ENCODE measurements at places on chromosomes 6 and 20. TPM values are rescaled to one million over a fixed set of nuclear protein-coding genes. Genes with fewer than 3 reads are reported as not detected.

ZNF334 gene
- not detected for total RNA-seq

STXBP5 gene
- 47.4 TPM for total RNA-seq

GRCh38 chr6:105192707-105193465 is 13.1 kb upstream of the POPDC3 start:
- DNase-seq: no peak

DNA sequence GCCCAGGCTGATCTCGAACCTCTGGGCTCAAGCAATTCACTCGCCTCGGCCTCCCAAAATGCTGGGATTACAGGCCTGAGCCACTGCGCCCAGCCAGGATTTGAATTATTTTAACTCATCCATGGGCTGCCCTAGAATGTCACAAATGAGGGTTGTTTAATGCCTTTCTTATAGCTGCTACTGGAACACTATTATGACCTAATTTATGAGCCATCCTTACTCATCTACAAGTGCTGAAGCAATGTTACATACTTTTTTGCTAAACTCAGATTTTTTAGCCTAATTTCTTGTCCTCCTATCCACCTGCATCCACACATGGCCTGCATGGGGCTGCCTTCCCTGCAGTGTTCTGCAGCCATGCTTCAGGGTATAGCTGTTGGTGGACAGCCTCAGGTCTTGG is 59.9 kb downstream of the RTN4IP1 start:
- no peak for DNase-seq

DNA sequence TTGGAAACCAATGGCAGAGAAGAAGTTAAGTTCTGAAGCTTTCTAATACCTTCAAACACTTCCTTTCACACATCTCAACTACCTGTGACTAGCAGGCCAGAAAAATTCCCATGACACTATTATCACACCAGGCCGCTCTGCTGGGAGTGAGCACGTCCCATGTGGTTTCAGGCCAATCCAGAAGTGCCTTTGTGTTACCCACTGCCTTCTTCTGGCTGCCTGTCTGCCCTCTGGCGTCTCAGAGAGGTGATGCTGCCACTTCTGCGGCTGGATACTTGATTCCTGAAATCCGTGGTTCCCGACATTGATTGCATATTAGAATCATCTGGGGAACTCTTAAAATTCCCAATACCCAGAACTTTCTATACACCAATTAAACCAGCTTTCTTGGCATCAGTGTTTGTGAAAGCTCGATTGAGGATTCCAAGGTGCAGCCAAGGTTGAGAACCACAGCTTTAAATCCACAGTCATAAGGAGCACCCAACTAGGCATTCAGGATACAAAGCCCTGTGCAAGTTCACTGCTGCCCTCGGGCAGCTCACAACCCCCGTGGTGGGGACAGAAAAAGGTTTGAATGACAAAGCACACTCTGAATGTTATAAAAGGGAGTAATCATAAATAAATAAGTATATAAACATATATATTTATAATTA is 65.6 kb downstream of the STMND1 start:
- no peak for DNase-seq

DNA sequence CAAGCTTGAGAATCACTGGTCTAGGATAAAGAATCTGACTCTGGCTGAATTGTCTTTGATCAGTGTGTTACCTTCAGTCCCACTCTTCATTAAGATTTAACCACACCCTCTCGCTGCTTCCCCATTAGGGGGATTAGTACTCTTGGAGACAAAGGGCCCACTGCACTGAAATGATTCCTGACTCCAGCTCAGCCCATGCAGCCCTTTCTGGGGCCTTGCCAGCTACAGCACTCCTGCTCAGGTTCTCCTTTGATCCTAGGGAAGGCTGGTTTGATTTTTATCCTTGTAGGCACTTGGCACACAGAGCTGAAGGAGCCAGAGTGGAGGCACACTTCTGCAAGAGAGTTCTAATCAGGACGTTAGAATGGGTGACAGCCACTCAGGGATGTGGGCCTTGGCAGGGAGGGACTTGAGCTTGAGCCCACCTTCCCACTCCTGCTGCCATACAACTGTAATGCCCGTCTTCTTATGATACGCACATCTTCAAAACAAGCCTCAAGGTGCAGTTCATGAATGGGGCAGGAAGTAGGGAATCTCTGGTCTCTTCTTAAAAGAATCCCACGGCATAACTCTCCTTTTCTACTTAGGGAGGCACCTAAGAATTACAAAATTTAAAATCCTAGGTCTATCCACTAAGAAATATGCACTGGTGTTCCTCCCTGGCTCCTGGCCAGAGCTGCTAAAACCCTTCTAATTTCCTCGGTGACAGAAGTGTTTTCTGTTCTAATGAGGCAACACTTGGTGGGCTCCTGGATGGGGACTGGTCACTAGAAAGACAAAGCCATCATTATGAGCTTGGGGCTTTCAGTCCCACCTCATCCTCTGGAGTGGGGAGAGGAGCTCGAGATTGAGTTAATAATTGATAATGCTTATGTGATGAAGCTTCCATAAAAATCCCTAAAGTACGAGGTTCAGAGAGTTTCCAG is 1.5 kb upstream of the SLA2 start:
- DNase-seq: no peak

DNA sequence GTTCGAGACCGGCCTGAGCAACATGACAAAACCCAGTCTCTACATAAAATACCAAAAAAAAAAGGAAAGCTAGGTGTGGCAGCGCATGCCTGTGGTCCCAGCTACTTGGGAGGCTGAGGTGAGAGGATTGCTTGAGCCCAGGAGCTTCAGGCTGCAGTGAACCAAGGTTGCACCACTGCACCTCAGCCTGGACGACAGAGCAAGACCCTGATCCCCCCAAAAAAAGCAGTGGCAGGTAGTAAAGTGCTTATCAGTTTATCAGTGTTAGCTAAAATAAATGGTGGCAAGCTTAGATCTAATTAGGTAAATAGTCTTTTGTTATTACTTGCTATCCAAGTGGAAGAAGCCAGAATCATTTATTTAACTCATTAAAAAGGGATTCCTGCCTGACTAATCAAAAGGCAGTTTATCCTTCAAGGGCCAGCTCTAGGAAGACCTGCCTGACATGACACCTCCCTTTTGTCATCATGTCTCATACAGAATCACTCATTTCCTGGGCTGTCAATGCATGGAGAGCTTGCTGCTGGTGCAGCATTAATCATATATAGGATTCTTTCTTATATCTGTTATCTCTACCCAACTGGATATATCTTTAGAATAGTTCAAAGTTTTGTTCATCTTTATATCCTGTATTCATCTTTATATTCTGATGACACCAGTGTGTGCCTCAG is 9.6 kb downstream of the DSTN start:
- DNase-seq: no peak

GRCh38 chr20:60365882-60366281 is 407.7 kb downstream of the CDH26 start:
- no peak for DNase-seq

DNA sequence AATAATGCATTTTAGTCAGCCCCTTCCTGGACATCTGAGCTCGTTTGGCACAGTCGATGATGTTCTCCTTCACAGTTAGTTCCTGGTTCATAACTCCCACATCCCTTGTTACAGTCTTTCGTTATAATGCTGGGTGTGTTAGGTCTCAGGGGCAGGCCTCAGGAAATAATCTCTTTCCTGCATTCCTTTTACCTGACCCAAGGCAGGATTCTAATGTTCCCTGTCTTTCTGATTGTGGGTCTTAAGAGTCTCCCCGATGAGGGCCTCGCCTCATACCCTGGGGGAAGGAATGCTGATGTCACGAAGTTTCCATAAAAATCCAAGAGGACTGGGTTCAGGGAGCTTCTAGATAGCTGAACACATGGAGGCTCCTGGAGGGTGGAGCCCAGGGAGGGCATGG is 104.0 kb upstream of the CARMIL1 start:
- no peak for DNase-seq

DNA sequence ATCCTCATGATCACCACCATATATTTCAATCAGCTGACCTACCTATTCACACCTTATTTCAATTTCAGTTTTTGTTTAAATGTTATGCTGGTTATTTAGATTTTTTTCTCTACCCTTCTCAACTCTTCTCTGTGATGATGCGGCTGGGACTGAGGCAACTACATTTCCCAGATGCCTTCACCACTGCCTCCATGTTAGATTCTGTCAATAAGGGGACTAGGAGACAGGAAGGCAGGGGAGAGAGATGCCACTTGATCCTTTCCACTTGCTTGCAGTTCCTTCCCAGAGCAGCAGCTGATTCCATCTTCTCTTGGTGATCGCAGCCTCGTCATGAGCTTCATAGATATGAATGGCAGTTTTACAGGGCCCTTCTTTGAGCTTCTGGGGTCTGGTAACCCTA is 33.5 kb upstream of the POU3F2 start:
- DNase-seq: no peak

GRCh38 chr20:41452226-41452625 is 85.6 kb upstream of the EMILIN3 start:
- no peak for DNase-seq

DNA sequence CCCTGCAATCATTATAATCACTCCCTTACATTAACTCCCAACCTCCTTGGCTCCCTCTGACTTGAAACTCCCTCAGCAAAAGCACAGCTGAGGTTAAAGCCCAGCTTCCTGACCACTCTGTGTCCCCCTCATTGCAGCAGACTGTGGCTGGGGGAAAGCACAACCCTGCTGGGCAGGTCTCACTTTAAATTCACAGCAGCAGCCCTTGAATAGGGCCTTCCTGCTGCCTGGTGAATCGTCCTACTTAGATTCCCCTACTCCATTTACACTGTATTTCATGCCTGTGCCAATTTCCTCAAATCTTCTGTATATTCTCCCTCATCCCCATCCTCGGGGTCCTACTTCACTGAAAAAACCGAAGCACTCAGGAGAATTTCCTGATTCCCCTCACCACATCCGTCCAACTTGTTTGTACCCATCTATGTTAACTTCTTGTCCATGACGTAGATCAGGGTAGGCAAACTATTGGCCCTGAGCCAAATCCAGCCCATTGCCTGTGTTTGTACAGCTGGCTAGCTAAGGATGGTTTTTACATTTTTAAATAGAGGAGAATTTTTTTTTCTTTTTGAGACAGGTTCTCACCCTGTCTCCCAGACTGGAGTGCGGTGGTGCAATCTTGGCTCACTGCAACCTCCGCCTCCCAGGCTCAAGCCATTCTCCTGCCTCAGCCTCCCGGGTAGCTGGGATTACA is 31.5 kb upstream of the GCM1 start:
- DNase-seq: peak; percentile 65

DNA sequence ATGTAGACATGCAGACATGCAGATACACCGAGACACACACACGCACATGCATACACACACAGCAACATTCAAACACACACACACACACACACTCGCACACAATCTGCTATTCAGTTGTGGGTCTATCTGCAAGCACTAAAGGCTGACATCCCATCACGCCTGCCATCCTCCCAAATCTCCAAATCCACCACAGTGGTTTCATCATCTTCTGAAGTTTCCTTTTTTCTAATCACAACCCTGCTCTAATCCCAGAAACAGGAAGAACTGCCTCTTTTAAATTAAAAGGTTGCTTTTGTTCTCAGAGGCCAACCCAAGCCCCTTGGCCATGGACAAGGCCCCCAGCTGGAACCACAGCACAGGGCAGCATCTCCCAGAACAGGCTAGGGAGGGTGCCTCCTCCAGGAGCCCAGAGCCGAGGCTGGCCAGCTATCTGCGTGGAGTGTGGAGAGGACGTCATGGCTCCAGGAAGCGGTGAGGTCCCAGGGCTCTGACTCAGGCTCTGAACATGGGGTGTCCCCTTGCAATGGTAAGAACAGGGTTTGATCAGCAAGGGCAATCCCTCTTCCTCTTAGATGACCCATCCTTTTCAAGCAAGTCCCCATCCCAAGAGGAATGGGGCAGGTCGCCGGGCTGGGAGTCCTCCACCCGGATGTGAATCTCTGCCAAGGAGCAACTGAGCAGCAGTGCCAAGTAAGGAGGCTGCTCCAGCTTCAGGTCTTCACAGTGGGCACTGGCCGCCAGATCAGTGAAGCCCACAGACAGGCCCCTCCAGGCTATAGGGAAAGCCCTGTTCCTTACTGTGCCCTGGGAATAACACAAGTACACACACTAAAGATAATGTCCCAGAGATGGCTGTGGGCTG is 14.7 kb downstream of the FOXF2 start:
- DNase-seq: no peak

GRCh38 chr6:72931325-72931887 is 293.9 kb downstream of the KHDC1L start:
- no peak for DNase-seq

All from naive thymus-derived CD4-positive, alpha-beta T cell (primary cell).